ENCODE measurements at places on chromosomes 7 and 10. TPM values are rescaled to one million over a fixed set of nuclear protein-coding genes. Genes with fewer than 3 reads are reported as not detected.

SGCE gene
- 66.9 TPM for polyA plus RNA-seq

SRRT gene
- 180 TPM for polyA plus RNA-seq

MOGAT3 gene
- 0.08 TPM for polyA plus RNA-seq

ARMC3 gene
- 8.5 TPM for polyA plus RNA-seq

TMEM236 gene
- 0.40 TPM for polyA plus RNA-seq

GRCh38 chr7:83562289-83562688 is 86.7 kb downstream of the SEMA3E start:
- H3K27ac ChIP-seq = no peak overlapping the region
- H3K4me1 ChIP-seq = no peaks in the 10 kb centered on the region
- no peaks in the 10 kb centered on the region for H3K36me3 ChIP-seq
- no peak for DNase-seq
- no peaks in the 10 kb centered on the region for H3K27me3 ChIP-seq

DNA sequence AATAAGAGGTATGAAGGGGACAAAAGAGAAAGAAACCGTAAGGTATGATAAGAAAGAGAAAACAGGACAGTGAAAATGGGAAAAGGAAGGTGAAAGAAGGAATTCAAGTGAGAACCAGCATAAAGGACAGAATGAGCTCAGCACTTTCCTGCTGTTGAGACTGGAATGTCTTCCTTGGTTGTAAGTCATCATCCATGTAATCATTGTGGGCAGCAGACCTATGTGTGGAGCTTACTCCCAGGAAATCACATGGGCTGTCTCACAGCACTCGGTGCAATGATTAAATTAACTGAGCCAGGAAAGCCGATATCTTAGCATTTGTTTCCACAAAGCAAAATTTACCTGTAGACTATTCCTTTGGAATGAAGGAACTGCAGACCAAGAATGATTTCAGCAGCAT is 118.1 kb downstream of the PRKCQ start:
- H3K27ac ChIP-seq = no peak overlapping the region
- peaks cover 14% of the 10 kb centered on the region for H3K36me3 ChIP-seq
- no peaks in the 10 kb centered on the region for H3K4me1 ChIP-seq
- H3K27me3 ChIP-seq = no peaks in the 10 kb centered on the region
- no peak for DNase-seq

- no peak overlapping the region for H3K4me3 ChIP-seq
- DNase-seq = no peak
- no peaks in the 10 kb centered on the region for H3K36me3 ChIP-seq
- H3K27me3 ChIP-seq = no peaks in the 10 kb centered on the region
Observed at GRCh38 chr7:94250987-94251386, 143.7 kb upstream of the COL1A2 start.

DNA sequence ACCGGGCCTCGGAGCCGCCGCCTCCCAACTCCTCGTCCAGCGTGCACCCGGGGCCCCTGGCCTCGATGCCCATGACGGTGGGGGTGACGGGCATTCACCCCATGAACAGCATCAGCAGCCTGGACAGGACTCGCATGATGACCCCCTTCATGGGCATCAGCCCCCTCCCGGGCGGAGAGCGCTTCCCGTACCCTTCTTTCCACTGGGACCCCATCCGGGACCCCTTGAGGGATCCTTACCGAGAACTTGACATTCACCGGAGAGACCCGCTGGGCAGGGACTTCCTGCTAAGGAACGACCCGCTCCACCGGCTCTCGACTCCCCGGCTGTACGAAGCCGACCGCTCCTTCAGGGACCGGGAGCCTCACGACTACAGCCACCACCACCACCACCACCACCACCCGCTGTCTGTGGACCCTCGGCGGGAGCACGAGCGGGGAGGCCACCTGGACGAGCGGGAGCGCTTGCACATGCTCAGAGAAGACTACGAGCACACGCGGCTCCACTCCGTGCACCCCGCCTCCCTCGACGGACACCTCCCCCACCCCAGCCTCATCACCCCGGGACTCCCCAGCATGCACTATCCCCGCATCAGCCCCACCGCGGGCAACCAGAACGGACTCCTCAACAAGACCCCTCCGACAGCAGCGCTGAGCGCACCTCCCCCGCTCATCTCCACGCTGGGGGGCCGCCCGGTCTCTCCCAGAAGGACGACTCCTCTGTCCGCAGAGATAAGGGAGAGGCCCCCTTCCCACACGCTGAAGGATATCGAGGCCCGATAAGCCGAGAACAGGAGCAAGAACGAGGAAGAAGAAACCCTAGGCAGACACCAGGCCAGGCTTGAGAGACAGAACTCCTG is 341.5 kb upstream of the GALNT17 start:
- no peak for DNase-seq
- no peaks in the 10 kb centered on the region for H3K27me3 ChIP-seq
- no peaks in the 10 kb centered on the region for H3K4me1 ChIP-seq
- peaks cover 65% of the 10 kb centered on the region for H3K36me3 ChIP-seq

DNA sequence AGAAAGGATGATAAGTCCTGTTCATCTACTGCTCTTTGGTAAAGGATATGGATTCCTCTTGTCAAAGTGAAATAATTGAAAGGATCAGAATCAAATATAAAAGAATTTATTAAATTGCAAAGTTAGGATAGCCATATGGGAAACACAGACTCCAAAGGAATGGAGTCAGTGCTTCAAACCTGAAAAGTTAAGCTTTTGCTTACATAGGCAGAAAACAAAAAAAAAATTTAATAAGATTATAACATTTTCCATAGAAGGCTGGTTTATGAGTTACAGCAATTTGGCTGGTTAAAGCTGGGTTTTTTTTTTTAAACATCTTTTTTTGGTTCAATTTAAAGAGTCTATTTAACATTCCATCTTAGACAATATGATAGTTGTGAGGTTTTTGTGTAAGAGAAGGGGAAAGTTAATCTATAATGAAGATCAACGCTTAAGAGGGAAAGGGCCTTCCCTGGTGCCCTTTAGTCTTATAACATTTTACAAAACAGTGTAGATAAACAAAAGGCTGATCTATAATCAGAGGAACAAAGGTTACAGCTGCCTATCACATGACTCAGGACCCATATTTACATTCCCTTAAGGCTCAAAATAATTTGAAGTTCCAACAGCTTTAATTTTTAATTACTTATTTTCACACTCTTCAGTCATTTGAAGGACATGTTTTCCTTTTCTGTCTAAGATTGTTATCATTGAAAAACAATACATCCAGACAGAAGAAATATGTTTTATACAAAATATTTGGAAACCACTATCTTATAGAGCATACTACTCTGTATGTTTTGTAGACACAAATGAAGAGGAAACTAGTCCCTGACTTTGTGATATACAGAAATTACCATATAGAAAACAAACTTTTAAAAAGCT is 234.3 kb upstream of the MBL2 start:
- no peak for DNase-seq
- no peaks in the 10 kb centered on the region for H3K36me3 ChIP-seq
- H3K4me3 ChIP-seq = no peak overlapping the region
- H3K4me1 ChIP-seq = no peaks in the 10 kb centered on the region
- H3K27me3 ChIP-seq = no peaks in the 10 kb centered on the region

GRCh38 chr10:109931163-109931562 is 7.9 kb upstream of the XPNPEP1 start:
- H3K4me3 ChIP-seq = no peak overlapping the region
- DNase-seq = no peak
- no peak overlapping the region for H3K27ac ChIP-seq

DNA sequence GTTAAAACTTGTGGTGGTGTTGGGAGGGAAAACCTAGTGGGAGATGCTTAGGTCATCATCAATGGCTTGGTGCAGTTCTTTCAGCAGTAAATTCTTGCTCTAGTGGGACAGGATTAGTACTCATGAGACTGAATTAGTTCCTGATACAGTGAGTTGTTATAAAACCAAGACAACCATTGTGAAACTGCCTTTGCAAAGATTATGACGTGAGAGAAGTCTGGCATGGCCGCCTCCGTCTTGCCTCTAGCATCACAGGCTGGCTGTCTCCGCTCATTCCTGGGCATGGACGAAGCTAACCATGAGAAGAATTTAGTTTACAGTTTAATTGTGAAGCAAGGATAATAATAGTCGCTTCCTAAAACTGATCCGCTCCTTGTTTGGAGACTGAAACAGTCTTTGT is 186.4 kb downstream of the KIF20B start:
- peak; percentile 28 for DNase-seq
- H3K27ac ChIP-seq = no peak overlapping the region
- no peaks in the 10 kb centered on the region for H3K27me3 ChIP-seq
- H3K4me3 ChIP-seq = no peak overlapping the region
- no peaks in the 10 kb centered on the region for H3K36me3 ChIP-seq

GRCh38 chr10:14917827-14918226 is 36.1 kb downstream of the DCLRE1C start:
- H3K36me3 ChIP-seq = no peaks in the 10 kb centered on the region
- H3K4me3 ChIP-seq = no peak overlapping the region
- no peak overlapping the region for H3K27ac ChIP-seq

- H3K27ac ChIP-seq = no peak overlapping the region
- H3K36me3 ChIP-seq = no peaks in the 10 kb centered on the region
- no peaks in the 10 kb centered on the region for H3K27me3 ChIP-seq
- no peak for DNase-seq
- no peaks in the 10 kb centered on the region for H3K4me1 ChIP-seq
Observed at GRCh38 chr7:68295386-68295785, 1298.8 kb downstream of the TYW1 start.

DNA sequence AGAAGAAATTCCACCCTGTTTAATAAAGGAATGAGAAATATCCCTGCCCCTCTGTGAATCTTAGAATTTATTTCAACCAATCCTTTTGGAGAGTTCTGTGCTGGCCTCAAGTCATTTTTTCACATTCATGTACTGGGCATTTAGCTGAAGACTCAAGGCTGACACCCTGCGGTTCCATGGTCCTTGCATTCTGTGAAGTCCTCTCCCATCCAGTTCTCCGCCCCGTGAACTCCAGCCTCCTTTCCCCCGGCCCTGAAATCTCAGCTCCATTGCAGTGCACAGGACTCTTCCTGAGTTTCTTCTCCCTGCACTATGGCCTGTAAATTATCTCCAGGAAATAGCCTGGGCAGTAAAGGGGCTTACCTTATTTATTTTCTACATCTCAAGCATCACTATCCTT is 183.0 kb upstream of the KCND2 start:
- H3K36me3 ChIP-seq = no peaks in the 10 kb centered on the region
- no peak overlapping the region for H3K27ac ChIP-seq
- H3K4me3 ChIP-seq = no peak overlapping the region

DNA sequence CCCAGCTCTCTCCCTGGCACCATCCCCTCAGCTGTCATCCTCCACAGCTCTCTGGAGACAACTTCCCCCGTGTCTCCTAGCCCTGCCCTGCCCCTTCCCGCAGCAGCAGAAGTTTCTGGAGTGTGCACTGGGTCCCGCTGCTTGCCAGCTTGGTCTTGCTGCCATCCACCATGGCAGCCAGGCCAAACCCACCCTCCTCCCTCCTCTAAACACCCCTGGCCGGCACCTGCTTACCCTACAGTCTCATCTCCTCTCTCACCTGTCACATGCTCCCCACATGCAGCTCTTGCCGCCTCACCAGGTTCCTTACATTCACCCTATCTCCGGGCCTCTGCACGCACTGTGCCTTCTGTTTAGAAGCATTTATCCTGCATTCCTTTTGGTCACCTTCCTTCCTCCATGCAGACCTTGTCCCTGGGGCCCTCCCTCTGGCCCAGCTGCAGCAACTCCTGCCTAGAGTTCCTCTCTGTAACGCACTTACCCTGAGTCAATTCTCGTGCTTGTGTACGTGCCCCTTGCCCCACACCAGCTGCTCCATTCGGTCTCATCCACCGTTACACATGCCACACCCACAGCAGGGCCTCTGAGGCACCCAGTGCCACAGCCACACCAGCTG is 93.9 kb upstream of the RET start:
- H3K4me3 ChIP-seq = no peak overlapping the region
- H3K27ac ChIP-seq = no peak overlapping the region
- H3K36me3 ChIP-seq = no peaks in the 10 kb centered on the region
- H3K27me3 ChIP-seq = no peaks in the 10 kb centered on the region
- no peaks in the 10 kb centered on the region for H3K4me1 ChIP-seq

Measured in left lung (tissue), 14 donors.